Activated CD8-positive, alpha-beta T cell treated with anti-CD3 and anti-CD28 coated beads, Interleukin-2, amount 10 ng/mL, durations not matched to agents 7 days and 5 days (primary cell): ENCODE measurements at places on chromosomes 3 and 15. TPM values are rescaled to one million over a fixed set of nuclear protein-coding genes. Genes with fewer than 3 reads are reported as not detected.

GRCh38 chr3:58163234-58163633, 47.5 kb downstream of the DNASE1L3 start:
- DNase-seq, result no peak

DNA sequence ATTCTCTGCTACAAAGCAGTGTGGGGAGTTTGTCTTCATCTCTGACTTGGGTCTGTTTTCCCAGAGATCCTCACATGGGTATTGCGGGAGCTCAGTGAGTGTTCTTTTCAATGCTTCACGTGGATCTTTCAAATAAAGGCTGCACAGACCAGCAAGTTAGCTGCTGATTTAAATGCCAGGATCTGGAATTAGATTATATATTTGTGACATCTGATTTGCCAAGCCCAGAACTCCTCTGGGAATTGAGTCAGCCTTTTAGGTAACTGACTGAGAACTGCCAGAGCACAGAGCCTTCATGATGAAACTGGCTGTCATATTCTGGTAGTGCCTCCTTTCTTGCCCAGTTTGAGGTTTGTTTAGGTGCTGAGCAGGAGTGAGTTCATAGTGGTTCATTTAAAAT, 14.7 kb downstream of the EDEM1 start:
- no peak for DNase-seq

DNA sequence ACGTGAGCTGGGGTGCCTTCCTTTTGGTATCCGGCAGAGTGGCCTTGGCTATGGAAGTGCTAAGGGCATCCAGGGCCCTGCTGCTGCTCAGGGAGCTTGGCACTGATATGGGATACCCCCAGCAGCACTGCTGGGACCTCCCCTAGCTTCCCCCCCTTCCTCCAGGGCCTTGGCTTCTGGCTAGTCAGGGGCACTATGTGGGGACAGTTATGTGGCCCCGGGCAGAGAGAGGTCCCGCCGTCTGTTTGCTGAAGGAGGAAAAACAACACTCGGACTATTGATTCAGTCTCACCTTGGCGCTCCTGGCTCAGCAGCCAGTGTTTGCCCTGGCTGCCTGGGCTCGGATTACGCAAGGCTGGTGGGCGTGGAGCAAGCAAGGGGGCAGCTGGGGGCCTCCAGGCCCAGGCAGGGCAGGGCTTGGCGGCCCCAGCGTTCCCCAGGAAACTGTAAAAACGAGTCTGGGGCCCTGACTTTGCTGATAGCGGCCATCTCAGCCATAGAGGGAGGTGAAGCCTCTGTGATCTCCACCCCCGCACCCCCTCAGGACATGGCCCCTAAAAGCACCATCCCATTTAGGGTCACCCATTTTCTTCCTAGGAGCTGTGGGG, 5.7 kb downstream of the FURIN start:
- no peak for DNase-seq

OGG1 gene
- total RNA-seq, result 37.7 TPM

DNA sequence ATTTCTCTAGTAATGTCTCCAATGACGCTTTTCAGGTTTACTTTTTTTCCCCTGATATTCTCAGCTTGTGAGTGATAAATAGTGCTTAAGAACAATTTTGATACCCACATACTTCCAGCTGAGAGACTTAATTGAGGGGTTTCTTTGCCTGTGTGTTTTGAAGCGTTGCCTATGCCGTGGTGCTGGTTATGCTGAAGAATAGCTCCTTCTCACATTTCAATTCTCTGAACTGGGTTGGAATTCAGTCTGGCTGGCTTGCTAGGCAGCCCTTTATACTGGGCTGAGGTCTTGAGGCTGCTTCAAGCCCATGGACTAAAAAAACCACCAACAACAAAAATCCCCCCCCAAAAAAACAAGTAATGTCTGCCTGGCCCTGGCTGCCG, 87.4 kb downstream of the CHST2 start:
- no peak for DNase-seq

GOLGA6L10 gene
- total RNA-seq, result 0.84 TPM

GRCh38 chr15:40333922-40334492, 6.7 kb downstream of the CCDC9B start:
- peak; percentile 35 for DNase-seq
